CD4-positive, alpha-beta memory T cell (primary cell): ENCODE measurements at places on chromosomes 7 and 10. TPM values are rescaled to one million over a fixed set of nuclear protein-coding genes. Genes with fewer than 3 reads are reported as not detected.

Gene ANKRD1
- total RNA-seq: not detected

DNA sequence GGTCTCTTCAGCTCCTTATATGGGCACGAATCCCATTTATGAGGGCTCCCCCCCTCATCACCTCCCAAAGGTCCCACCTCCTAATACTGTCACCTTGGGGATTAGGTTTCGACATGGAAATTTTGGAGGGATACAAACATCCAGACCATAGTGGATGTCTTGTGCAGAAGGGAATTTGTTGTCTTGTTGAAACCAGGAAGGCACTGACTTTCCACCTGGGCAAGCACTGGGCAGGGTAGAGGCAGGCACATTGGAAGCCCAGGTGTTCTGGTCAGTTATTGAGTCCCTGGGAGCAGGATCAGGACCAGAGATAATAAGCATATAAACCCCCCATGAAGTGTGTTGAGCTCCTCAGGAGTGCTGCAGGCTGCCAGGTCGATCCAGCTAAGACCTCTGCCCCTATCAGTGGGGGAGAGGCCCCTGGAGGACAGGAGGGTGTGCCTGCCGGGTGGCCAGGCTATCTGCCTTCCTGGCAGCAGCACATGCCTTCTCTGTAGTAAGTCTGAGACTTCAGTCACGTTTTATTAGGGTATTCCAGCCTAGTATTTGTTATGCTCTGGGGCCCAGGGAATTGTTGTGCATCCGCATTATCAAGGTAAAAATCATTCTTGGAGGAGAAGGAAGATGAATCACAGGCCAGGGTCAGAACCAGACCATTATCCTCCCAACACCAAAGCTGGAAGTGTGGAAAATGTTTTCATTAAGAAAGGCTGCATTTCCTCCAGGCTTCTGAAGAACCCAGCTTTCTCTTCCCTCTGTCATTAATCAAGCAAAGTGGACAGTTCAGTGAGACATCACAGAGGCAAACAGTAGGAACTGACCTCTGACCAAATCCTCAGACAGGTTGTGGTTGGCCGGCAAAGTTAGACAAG lies 503.1 kb downstream of the GRID1 start:
- no peak overlapping the region for H3K27ac ChIP-seq
- no peaks in the 10 kb centered on the region for H3K36me3 ChIP-seq
- no peak overlapping the region for H3K4me3 ChIP-seq
- no peaks in the 10 kb centered on the region for H3K4me1 ChIP-seq

Gene BAG3
- total RNA-seq: 20.8 TPM

DNA sequence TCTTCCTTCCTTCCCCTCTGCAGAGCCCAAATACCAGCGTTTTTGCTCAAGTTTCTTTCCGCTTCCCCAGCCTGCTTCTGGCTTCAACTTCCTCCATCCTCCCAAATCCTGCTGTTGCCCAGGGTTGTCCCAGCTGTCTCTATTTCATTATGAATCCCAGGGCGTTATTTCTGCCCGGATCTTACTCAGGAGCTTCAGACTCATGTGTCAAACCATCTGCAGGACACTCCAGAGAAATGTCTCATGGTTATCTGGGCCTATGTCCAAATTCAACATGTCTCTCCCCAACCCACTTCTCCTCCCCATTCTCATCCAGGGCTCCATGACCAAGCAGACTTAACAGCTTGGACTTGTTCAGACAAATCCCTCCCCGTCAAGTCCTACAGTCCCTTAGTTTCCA lies 15.6 kb downstream of the ARHGAP22 start:
- H3K27ac ChIP-seq: no peak overlapping the region
- H3K4me1 ChIP-seq: no peaks in the 10 kb centered on the region
- H3K36me3 ChIP-seq: no peaks in the 10 kb centered on the region

GRCh38 chr7:24406053-24406788 lies 122.2 kb downstream of the NPY start:
- no peaks in the 10 kb centered on the region for H3K27me3 ChIP-seq
- H3K27ac ChIP-seq: no peak overlapping the region
- no peak overlapping the region for H3K4me3 ChIP-seq
- no peak for DNase-seq

Gene ABCC2
- total RNA-seq: 6.7 TPM

Gene CCDC172
- total RNA-seq: not detected

Gene GARIN1A
- total RNA-seq: 3.4 TPM

GRCh38 chr10:104123397-104123796 lies 1.4 kb downstream of the SFR1 start:
- no peak overlapping the region for H3K4me3 ChIP-seq
- no peaks in the 10 kb centered on the region for H3K36me3 ChIP-seq
- peaks cover 21% of the 10 kb centered on the region for H3K4me1 ChIP-seq
- DNase-seq: no peak
- H3K27me3 ChIP-seq: no peaks in the 10 kb centered on the region

GRCh38 chr10:34638406-34639054 lies 176.6 kb downstream of the PARD3 start:
- no peak overlapping the region for H3K4me3 ChIP-seq
- H3K36me3 ChIP-seq: no peaks in the 10 kb centered on the region
- DNase-seq: peak; percentile 47

- H3K4me3 ChIP-seq: no peak overlapping the region
- no peak for DNase-seq
- peaks cover 17% of the 10 kb centered on the region for H3K36me3 ChIP-seq
- peaks cover 20% of the 10 kb centered on the region for H3K4me1 ChIP-seq
These were observed 1.3 kb downstream of the FIGNL1 start for GRCh38 chr7:50448823-50449222.

DNA sequence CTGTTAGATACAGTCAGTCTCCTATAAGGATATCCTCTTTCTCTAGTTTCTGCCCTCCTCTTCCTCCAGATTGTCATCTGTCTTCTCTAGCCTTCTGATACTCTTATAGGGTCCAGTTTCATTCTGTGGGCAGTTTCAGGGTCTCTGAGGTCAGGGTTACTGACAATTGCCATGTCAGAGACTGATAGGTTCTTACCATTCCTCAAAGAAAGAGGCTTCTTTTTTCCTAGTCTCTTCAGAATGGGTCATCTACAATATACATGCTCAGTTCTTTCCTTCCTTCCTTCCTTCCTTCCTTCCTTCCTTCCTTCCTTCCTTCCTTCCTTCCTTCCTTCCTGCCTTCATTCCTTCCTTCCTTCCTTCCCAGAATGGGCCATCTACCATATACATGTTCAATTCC lies 48.1 kb upstream of the TAS2R16 start:
- no peak for DNase-seq
- no peaks in the 10 kb centered on the region for H3K36me3 ChIP-seq
- H3K27ac ChIP-seq: no peak overlapping the region

Gene ITPRID1
- total RNA-seq: not detected

DNA sequence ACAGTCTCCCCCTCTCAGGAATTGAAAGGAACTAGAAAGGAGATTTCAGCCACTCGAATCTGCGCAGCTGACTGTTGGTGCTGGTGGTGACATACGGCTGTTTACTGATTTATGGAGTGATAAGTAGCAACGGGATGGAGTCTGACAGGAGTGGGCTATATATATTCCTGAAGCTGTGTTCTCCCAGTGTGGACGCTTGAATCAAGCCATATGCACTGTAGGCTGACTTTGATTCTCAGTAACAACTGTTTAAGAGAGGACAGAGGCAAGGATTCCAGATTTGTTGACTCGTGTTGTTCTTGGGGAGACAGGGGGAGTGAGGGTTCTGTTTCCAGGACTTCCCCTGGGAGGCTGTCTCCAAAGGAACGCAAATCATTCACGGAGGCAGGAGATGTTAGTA lies 260.1 kb upstream of the AUTS2 start:
- no peak for DNase-seq
- H3K27ac ChIP-seq: no peak overlapping the region
- H3K36me3 ChIP-seq: no peaks in the 10 kb centered on the region
- H3K4me3 ChIP-seq: no peak overlapping the region

Gene CALHM3
- total RNA-seq: not detected

DNA sequence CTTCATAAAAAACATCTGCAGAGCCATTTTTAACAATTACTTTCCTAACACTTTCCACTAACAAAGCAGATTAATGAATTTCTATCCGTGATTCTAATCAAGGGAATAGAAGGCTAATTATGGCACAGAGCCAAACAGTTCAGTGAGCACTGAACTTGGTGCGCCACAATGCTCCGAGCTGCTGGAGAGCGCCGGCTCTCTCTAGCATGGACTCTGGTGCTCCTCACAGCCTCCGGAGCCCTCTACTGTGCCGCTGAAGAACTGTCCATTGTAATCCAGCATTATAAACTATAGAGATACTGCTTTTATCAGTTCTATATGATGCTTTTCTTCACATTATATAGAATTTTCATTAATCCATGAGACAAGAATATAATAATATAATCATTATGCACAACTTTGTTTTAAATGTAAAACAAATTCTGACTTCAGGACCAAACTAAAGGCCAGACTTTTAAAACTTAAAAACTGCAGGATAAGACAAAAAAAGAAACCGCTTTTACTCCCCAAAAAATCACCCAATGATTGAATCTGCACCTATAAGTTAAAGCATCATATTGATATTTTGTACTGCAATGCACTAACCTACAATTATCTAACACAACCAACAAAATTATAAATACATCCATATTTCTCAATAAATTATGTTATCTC lies 123.6 kb downstream of the RNF32 start:
- no peak overlapping the region for H3K27ac ChIP-seq
- DNase-seq: no peak
- H3K4me3 ChIP-seq: no peak overlapping the region
- H3K4me1 ChIP-seq: peaks cover 7% of the 10 kb centered on the region
- no peaks in the 10 kb centered on the region for H3K27me3 ChIP-seq

- H3K27me3 ChIP-seq: no peaks in the 10 kb centered on the region
- H3K27ac ChIP-seq: no peak overlapping the region
- H3K36me3 ChIP-seq: no peaks in the 10 kb centered on the region
- H3K4me3 ChIP-seq: no peak overlapping the region
These were observed 313.3 kb upstream of the AKR1E2 start for GRCh38 chr10:4512671-4513240.

Gene ELAPOR2
- total RNA-seq: 11.8 TPM

Gene GNGT1
- total RNA-seq: not detected

DNA sequence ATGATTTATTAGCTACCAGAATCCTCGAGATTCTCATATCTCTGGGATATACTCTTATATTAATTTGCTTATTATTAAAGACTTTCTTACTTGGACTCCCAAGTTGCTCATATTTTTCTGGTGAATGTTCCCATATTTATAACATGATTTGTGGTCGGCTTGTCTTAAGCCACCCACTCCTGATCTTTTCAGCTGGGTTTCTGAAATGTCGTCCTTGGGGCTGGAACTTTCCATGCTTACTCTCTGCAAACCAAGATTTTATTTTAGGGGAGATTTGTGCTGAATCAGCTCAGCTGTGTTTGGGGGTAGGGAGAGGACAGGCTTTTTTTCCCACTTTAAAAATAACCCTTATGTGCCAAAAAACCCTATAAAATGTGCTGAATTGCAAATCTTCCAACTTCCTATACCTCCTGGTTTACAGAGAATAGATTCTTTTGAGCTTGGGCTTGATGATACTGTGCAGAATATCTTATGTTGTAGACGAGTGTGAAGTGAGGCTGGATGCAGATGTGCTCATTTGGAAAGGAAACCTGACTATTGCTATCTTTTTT lies 162.1 kb downstream of the SND1 start:
- peaks cover 11% of the 10 kb centered on the region for H3K4me1 ChIP-seq
- H3K27me3 ChIP-seq: no peaks in the 10 kb centered on the region
- DNase-seq: no peak
- H3K27ac ChIP-seq: no peak overlapping the region
- peaks cover 4% of the 10 kb centered on the region for H3K36me3 ChIP-seq

- H3K27me3 ChIP-seq: no peaks in the 10 kb centered on the region
- no peak overlapping the region for H3K27ac ChIP-seq
- no peaks in the 10 kb centered on the region for H3K36me3 ChIP-seq
- no peak overlapping the region for H3K4me3 ChIP-seq
These were observed 145.6 kb upstream of the RNF32 start for GRCh38 chr7:156494960-156495359.

DNA sequence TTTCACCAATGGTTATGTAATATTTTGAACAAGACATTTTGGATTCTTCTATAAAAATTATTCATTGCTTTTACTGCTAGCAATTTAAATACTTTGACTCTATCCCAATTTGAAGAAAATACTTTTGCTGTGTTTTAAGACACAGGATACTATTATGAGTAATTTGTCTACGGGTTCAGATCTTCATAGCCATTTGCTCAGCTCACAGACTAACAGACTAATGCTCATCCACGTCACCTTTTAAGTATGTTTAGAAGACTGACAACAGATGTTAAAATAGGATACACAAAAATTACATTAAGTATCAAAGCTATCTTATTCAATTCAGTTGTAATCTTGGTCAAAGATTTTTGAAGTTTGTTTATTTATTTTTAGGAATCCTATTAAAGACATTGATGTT lies 251.3 kb upstream of the CHRM2 start:
- H3K27me3 ChIP-seq: no peaks in the 10 kb centered on the region
- H3K4me3 ChIP-seq: no peak overlapping the region
- H3K27ac ChIP-seq: no peak overlapping the region
- no peaks in the 10 kb centered on the region for H3K36me3 ChIP-seq
- no peak for DNase-seq
- H3K4me1 ChIP-seq: no peaks in the 10 kb centered on the region

DNA sequence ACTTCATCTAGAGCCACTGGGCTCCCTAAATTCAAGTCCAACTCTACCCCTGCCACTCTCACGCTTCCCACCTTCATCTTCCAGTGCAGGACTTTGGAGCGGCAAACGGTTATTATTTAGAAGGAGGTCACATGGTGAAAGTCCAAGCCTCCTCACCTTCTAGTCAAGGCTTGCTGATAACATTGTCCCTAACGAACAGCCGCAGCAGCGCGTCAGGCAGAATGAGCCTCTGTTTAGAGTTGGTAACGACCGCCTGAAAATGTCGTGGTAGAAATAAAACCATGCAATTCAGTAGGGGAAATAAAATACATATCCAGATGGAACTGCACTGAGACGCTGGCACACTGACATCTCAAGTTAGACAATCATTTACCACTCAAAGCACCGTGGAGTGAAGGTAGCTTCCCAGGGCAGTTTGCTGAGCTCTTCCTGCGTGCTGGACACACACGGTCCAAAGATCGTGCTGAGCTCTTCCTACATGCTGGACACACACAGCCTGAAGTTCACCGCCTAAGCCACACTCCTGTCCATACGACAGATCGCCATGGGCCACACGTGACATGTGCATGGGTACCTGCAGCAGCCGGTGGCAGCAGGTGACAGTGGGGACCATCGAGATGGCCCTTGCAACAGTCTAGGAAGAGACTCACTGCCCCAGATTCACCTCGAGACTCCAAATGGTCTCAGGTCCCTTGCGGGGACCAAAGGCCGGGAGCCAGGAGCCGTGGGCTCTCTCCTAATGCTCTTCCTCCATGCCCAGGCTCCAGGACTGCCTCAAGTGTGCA lies 323.5 kb downstream of the PTPRN2 start:
- no peaks in the 10 kb centered on the region for H3K4me1 ChIP-seq
- no peak overlapping the region for H3K27ac ChIP-seq
- DNase-seq: no peak
- no peaks in the 10 kb centered on the region for H3K36me3 ChIP-seq

Gene PILRB
- 104 TPM for total RNA-seq

Gene ZWINT
- 2.2 TPM for total RNA-seq
